ENCODE measurements at places on chromosomes 1 and 21.

- no peak for DNase-seq
Measured at GRCh38 chr1:157136133-157136532, 2.1 kb downstream of the ETV3 start.

DNA sequence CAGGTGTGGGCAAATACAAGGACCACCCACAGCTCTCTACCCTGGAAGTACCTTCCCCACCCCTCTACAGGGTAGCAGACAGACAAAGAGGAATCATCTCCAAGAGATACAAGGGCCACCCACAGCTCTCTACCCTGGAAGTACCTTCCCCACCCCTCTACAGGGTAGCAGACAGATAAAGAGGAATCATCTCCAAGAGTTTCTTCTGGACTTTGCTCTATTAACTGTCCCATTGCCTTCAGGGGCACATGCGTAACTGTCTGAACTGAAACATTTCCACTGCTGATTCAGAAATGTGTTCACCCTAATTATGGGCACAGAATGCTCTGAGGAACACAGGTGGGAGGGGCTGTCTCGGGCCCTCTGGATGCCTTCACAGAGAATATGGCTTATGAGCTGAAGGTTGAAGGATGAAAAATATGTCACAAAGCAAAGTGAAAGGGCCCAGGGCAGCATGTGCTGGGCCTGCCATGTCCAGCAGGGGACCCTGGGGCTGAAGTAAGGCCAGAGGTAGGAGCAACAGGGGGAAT is 43.9 kb downstream of the ZNF281 start:
- no peak for DNase-seq

DNA sequence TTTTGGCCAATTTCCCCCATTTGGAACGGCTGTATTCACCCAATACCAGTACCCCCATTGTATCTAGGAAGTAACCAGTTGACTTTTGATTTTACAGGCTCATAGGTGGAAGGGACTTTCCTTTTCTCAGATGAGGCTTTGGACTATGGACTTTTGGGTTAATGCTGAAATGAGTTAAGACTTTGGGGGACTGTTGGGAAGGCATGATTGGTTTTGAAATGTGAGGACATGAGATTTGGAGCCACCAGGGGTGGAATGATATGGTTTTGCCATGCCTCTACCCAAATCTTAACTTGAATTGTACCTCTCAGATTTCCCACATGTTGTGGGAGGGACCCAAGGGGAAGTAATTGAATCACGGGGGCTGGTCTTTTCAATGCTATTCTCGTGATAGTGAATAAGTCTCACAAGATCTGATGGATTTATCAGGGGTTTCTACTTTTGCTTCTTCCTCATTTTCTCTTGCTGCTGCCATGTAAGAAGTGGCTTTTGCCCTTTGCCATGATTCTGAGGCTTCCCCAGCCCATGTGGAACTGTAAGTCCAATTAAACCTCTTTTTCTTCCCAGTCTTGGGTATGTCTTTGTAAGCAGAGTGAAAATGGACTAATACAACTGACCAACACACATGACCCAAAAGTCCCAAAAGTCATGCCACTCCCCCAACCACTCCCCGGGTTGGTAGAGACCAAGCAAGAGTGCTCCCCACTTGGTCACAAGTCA is 35.4 kb upstream of the ZNF496 start:
- no peak for DNase-seq

- DNase-seq, result no peak
Measured at GRCh38 chr1:51247022-51247421, 10.9 kb downstream of the RNF11 start.

GRCh38 chr1:113812661-113813135 is 422 bp upstream of the RSBN1 start:
- DNase-seq, result no peak

DNA sequence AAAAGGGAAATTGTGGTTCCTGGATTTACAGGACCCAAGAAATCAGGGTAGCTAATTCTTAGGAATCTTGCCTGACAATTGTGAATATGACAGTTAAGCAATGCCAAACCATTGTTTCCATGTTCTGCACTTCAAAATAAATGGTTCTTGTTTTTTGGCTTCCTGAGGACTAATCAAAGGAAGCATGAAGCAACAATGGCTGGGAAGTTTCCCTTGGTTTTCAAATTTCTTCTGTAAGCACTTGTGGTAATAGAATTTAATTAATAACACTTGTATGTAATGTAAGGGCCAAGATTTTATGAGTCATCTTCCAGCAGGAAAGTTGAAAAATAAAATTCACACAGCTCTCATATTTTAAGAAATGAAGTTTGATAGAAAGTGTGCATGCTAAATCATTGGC is 31.7 kb downstream of the JAM2 start:
- DNase-seq, result no peak

DNA sequence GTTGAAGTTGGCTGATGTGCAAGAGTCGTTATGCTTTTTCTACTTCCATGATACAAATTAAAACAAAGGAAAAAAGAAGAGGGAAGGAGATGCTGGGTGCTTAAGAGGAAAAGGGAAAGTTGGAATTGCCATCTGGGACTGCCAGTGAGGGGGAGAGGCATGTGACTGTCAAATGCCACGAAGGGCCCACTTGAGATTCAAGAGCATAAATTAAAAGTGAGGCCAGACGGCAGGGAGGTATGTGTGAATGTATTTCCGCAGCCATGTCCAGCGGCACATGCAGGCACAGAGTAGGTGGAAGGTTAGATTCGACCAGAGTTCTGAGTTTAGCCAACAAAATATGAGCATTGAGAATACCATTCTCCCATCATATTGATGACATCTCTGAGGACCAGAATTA is 32.0 kb downstream of the NFASC start:
- no peak for DNase-seq

DNA sequence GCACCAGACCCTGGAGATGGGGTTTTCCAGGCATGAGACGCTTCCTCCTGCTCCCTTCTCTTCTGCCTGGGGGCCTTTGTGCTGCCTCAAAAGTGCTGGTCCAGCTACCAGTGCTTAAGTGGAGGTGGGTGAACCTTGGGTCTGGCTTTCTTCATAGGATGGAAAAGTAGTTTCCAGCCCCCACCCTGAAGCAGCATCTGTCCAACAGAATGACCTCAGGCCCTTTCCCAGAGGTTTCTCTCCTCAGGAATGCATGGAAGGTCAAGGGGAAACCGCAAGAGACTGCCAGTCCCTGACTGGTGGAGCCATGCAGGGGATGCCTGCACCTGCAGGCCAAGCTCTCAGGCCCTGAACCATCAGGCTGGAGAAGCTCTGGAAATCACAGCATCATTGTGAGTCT is 63.8 kb downstream of the HMGB4 start:
- no peak for DNase-seq

- DNase-seq, result no peak
Measured at GRCh38 chr1:155184351-155184811, 10.7 kb downstream of the TRIM46 start.

DNA sequence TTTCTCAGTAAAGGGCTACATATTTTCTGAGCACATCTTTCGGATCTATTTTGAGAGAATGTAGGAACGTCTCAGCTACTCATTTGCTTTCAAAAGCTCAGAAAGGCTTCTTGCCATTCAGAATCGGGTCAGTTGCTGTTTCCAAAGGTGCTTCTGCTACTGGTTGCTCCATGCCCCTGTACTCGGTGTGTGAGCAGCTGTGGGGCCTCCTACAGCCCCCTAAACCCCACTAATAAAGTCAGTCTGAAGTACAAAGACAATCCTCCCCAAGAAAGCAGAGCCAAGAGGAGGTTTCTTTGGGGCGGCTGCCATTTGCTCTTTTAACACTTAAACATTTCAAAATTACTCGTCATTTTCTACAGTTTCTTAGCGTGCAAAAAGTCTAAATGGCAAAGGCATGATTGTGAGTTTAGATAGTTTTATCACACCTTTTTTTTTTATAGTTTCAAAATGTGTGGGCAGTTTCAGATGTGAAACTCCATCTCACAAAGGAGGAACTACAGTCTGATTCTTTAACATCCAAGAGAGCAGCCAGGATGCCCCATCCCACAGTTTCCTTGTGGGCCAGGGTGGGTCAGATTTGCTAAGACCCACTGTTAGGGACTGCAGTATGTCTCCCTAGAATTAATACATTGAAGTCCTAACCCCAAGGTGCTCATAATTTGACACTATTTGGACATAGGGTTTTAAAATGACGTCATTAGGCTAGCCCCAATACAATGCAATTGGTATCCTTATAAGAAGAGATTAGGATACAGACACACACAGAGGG is 4.1 kb downstream of the RUNX1 start:
- DNase-seq, result no peak

DNA sequence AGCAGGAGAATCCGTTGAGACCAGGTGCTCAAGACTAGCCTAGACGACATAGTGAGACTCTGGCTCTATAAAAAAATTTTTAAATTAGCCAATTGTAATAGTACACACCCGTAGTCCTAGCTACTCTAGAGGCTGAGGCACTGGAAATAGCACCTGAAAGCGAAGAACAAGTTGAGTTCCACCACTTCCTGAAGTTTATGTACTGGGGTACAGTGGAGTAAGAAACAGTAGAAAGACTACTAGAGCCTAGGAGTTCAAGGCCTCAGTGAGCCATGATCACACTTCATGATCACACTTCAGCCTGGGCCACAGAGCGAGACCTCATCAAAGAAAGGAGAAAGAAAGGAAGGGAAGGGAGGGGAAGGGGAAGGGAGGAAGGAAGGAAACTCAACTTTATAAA is 19.8 kb downstream of the RSBN1 start:
- DNase-seq, result no peak

DNA sequence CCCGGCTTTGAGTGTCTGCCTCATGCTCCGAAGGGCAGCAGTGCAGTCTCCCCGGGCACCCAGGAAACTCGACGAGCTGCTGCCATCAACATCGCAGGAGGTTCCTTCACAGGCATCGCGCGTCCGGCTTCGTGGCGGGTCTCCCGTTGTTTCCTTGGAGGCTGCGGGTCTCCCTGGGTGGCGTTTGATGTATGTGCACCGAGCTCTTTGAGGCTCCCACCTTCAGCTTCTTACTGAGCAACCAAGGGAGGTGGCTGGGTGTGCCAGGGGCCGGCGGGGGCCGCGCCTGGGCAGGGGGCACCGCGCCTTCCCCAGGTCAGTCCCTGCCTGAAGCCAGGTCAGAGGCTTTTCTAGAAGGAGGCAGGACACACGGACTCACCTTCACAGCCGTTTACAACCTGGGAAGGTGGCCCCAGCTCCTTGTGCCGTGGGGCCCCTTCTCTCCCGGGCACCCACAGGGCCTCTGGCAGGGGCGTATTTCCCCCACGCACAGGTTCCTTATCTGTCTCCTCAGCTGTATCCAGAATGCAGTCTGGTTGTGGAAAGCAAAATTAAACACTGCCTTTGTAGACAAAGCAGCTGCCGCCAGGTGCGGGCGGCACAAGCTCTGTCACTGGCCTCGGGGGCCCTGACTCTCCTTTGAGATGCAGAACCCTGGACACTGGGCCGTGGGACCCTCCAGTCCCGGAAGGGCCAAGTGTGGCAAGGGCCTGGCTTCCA is 21.7 kb upstream of the PEX10 start:
- DNase-seq, result no peak

- DNase-seq, result no peak
Measured at GRCh38 chr1:187696073-187696472, 867.3 kb downstream of the PLA2G4A start.

GRCh38 chr1:53400761-53401674 is 58.2 kb upstream of the DMRTB1 start:
- no peak for DNase-seq

- no peak for DNase-seq
Measured at GRCh38 chr1:50566405-50566804, 143.2 kb upstream of the DMRTA2 start.

DNA sequence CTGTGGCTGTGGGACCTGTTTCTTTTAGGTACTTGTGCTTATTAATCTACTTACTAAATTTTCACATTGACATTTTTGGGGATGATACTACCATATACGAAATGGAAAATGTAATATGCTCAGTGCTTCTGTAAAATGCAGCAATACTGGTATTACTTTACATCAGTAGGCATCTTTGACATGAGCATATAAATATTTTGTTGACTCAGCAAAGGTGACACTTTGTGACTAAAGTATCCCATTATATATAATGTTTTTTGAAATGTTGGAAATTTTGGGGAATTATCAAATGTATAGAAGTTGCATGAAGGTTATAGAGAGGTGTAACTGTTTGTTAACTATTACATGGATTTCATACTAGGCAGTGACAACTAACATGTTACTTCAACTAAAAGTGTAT is 2.3 kb upstream of the FAM177B start:
- DNase-seq, result no peak

DNA sequence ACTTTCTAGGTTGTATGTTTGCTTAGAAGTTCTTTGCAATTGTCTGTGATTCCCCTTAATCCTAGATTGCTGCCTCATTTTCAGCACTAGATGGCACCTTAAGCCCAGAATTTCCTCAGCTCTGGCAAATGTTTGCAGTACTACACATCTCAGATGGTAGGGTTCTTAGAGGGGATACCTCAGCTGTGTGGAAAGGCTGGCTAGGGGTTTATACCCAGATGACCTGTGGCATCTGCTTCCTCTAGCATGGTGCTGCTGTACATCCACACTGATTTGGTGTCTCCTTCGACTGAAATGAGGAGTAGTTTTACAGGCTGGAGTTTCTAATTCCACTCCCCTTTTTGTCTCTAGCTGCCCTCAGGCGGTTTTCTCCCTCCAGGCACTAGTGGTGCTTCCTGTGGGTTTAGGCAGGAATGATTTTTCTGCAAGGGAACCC is 23.5 kb downstream of the ASB17 start:
- peak; percentile 67 for DNase-seq

- DNase-seq, result no peak
Measured at GRCh38 chr1:99713006-99713405, 53.4 kb downstream of the FRRS1 start.

GRCh38 chr1:198907423-198907746 is 268.5 kb downstream of the PTPRC start:
- no peak for DNase-seq

- no peak for DNase-seq
Measured at GRCh38 chr1:158140764-158141192, 39.9 kb upstream of the CD1D start.

Measured in SK-N-DZ (cell line).